Activated B cell treated with CpG ODN at 0.5 μM for 24 hours (primary cell): ENCODE measurements at places on chromosomes 13 and 19. TPM values are rescaled to one million over a fixed set of nuclear protein-coding genes. Genes with fewer than 3 reads are reported as not detected.

DNA sequence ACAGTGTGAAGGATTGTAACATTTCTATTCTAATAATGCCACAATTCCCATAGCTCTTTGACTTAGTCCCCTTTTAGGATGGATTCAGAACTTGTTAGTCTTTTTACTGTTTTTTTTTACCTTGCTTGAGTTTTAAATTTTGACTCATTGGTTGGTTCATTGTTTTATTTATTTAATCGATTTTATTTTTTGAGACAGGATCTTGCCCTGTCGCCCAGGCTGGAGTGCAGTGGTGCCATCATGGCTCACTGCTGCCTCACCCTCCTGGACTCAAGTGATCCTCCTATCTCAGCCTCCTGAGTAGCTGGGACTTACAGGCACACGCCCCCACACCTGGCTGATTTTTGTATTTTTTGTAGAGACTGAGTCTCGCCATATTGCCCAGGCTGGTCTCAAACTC is 5.1 kb upstream of the RNF113B start:
- no peak overlapping the region for H3K27ac ChIP-seq
- no peaks in the 10 kb centered on the region for H3K36me3 ChIP-seq
- H3K4me3 ChIP-seq: no peak overlapping the region
- H3K27me3 ChIP-seq: peaks cover 8% of the 10 kb centered on the region

DNA sequence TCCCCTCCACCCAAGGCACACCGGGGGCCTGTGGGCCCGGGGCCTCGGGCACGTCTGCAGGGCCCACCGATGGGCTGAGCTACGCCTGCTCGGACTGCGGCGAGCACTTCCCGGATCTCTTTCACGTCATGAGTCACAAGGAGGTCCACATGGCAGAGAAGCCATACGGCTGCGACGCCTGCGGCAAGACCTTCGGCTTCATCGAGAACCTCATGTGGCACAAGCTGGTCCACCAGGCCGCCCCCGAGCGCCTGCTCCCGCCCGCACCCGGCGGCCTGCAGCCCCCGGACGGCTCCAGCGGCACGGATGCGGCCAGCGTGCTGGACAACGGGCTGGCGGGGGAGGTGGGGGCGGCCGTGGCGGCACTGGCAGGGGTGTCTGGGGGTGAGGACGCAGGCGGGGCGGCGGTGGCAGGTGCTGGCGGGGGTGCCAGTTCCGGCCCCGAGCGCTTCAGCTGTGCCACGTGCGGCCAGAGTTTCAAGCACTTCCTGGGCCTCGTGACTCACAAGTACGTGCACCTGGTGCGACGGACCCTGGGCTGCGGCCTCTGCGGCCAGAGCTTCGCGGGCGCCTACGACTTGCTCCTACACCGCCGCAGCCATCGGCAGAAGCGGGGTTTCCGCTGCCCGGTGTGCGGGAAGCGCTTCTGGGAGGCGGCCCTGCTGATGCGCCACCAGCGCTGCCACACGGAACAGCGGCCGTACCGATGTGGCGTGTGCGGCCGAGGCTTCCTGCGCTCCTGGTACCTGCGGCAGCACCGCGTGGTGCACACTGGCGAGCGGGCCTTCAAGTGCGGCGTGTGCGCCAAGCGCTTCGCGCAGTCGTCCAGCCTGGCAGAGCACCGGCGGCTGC is 8.6 kb downstream of the ZNF784 start:
- peaks cover 32% of the 10 kb centered on the region for H3K36me3 ChIP-seq
- H3K4me1 ChIP-seq: peaks cover 27% of the 10 kb centered on the region
- DNase-seq: no peak
- H3K4me3 ChIP-seq: no peak overlapping the region
- no peak overlapping the region for H3K27ac ChIP-seq
- no peaks in the 10 kb centered on the region for H3K27me3 ChIP-seq

DNA sequence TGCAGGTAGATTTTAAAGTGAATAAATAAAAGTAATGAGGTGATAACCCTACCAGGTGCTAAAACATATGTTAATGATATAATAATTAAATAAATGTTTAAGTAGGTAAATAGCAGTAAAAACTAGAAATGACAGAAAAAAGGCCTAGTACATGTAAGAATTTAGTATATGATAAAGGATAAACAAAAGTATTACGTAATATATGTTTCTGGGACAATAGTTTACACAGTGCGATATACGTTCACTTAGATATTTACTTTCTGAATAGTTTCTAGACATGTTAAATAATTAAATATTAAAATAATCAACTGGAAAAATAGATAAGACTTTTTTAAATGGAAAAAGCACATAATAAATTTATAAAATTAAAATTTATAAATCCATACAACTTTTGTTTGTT is 340.9 kb downstream of the LIG4 start:
- no peaks in the 10 kb centered on the region for H3K4me1 ChIP-seq
- H3K36me3 ChIP-seq: no peaks in the 10 kb centered on the region
- no peak overlapping the region for H3K27ac ChIP-seq
- DNase-seq: no peak

The ZNF296 gene
- 27.8 and 28.0 TPM in 2 replicates for total RNA-seq

GRCh38 chr13:90552702-90553101 is 794.8 kb upstream of the MIR17HG start:
- no peak for DNase-seq
- no peaks in the 10 kb centered on the region for H3K36me3 ChIP-seq
- no peaks in the 10 kb centered on the region for H3K4me1 ChIP-seq
- H3K27ac ChIP-seq: no peak overlapping the region
- H3K27me3 ChIP-seq: no peaks in the 10 kb centered on the region

DNA sequence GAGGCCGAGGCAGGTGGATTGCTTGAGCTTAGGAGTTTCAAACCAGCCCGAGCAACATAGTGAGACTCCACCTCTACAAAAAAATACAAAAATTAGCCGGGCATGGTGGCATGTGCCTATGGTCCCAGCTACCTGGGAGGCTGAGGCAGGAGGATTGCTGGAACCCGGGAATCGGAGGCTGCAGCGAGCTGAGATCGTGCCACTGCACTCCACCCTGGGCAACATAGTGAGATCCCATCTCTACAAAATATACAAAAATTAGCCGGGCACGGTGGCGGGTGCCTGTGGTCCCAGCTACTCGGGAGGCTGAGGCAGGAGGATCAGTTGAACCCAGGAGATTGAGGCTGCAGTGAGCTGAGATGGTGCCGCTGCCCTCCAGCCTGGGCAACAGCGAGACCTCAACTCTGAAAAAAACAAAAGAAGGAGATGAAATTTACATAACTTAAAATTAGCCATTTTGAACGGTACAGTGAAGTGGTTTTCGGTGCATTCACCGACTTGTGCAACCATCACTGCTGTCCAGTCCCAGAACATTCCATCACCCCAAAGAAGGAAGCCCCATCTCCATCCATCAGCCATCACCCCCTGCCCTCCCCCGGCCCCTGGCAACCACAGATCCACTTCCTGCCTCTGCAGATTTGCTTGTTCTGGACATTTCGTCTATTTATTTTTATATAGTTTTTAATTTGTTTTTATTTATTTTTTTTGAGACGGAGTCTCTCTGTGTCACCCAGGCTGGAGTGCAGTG is 1.6 kb upstream of the AZU1 start:
- no peak overlapping the region for H3K4me3 ChIP-seq
- DNase-seq: no peak
- no peaks in the 10 kb centered on the region for H3K4me1 ChIP-seq
- no peaks in the 10 kb centered on the region for H3K36me3 ChIP-seq

DNA sequence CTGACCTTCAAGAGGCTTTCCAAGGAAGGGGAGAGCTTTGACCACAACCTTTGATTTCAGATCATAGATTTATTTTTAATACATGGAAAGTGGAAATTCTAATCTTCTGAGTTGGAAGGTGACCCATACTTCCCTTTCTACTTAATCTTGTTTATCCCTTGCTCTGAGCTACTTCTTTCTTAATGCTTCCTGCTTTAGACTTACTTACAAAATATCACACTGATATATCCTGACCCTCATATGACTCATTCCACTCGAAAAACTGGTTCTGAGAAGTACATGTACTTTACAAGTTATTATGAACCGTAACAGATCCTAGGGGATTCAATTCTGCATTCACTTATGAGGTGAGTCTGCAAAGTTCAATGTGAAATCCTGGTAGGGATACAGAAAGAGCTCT is 76.2 kb upstream of the IRS2 start:
- no peak overlapping the region for H3K4me3 ChIP-seq
- peaks cover 18% of the 10 kb centered on the region for H3K27me3 ChIP-seq
- no peaks in the 10 kb centered on the region for H3K4me1 ChIP-seq
- no peaks in the 10 kb centered on the region for H3K36me3 ChIP-seq
- no peak for DNase-seq

DNA sequence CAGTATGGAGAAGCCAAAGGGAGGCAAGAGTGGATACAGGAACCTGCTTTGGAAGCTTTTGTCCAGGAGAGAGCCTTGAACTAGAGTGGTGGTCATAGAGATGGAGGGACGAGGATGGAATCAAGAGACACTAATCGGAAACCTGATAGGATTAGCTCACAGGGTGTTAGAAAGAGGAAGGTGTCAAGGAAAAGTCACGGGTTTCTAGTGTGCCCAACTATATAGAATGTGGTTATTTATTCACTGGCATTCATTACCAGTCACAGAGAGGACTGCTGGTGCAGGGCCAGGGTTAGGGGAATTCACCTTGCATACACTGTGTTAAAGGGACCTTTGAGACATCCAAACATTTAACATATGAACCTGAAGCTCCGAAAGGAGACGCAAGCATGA is 43.4 kb upstream of the URAD start:
- H3K4me3 ChIP-seq: no peak overlapping the region
- H3K27ac ChIP-seq: peak overlapping the region; percentile 78
- no peak for DNase-seq
- H3K27me3 ChIP-seq: no peaks in the 10 kb centered on the region
- H3K36me3 ChIP-seq: no peaks in the 10 kb centered on the region

The CDX2 gene
- total RNA-seq: not detected in 2 replicates

The CCDC106 gene
- 14.0 and 14.4 TPM in 2 replicates for total RNA-seq

The SPRED3 gene
- 0.44 and 2.4 TPM in 2 replicates for total RNA-seq

The SHD gene
- total RNA-seq: not detected in 2 replicates

- H3K4me3 ChIP-seq: no peak overlapping the region
- H3K27ac ChIP-seq: no peak overlapping the region
- H3K4me1 ChIP-seq: peaks cover 6% of the 10 kb centered on the region
- no peak for DNase-seq
- peaks cover 1% of the 10 kb centered on the region for H3K27me3 ChIP-seq
- no peaks in the 10 kb centered on the region for H3K36me3 ChIP-seq
Observed at GRCh38 chr13:75366380-75367280, 115.3 kb downstream of the TBC1D4 start.

DNA sequence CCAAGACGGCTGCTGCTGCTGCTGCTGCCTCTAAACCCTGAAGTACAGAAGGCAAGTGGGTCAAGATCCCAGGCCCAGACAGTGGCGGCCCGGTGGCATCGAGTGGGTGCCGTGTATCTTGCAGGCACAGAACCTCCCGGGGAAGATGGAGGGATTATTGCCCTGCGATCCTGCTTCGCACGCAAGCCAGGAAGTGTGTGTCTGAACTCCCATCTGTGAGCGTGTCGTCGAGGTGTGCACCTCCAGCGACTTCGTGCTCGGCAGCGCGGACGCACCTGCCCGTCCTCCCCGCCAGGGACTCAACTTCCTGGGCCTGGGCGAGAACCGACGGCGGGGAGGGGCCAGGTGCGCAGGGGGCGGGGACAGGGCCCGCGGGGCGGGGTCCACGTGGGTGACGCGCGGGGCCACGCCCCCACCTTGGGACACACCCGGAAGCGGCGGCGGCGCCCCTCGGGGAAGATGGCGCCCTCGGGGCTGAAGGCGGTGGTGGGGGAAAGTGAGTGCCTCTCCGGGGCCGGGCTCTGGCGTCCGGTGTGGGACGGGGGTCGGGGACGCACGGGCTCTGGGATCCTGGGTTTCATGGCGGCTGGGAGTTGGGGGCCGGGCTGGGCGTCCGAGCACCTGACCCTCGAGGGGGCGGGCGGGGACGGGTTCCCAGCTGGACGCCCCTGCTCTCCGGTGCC is at the start of gene STXBP2:
TSS of gene STXBP2 (plus strand) at position 420 of the 683 bp plus-strand sequence. CDS start at position 460, 40 bp downstream.
- peaks cover 36% of the 10 kb centered on the region for H3K4me1 ChIP-seq
- no peaks in the 10 kb centered on the region for H3K27me3 ChIP-seq
- peak within 1 kb of the TSS; percentile 86 for H3K4me3 ChIP-seq
- peak within 1 kb of the TSS; percentile 90 for H3K27ac ChIP-seq
- DNase-seq: peak; percentile 93
- peaks cover 24% of the 10 kb centered on the region for H3K36me3 ChIP-seq

GRCh38 chr13:101267656-101268055 is 148.7 kb downstream of the NALCN start:
- no peaks in the 10 kb centered on the region for H3K27me3 ChIP-seq
- no peak overlapping the region for H3K4me3 ChIP-seq
- no peak overlapping the region for H3K27ac ChIP-seq

The RNF225 gene
- 0.44 TPM in 1 of 2 replicates, not detected in the other for total RNA-seq

DNA sequence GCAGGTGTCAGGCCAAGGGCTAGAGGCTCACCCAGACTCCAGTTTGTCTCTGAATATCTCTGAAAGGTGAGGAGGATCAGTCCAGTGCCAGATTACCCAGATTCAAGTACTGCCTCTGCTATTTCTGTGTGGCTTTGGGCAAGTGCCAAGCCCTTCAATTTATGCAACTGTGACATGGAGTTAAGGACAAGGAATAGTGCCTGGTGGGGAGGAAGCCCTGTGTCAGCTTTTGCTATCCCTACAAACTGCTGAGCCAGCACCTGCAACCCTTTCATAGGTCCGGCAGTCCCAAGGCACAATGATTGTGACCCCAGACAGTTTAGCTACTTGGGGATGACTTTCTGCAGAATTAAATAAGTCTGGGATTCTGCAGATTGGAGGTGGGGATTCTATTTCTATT is 123.0 kb downstream of the KL start:
- H3K4me3 ChIP-seq: no peak overlapping the region
- H3K27me3 ChIP-seq: no peaks in the 10 kb centered on the region
- no peaks in the 10 kb centered on the region for H3K36me3 ChIP-seq
- no peak overlapping the region for H3K27ac ChIP-seq

The WTIP gene
- total RNA-seq: 0.07 and 0.38 TPM in 2 replicates

- H3K27ac ChIP-seq: peak overlapping the region; percentile 20
- peaks cover 86% of the 10 kb centered on the region for H3K36me3 ChIP-seq
- no peaks in the 10 kb centered on the region for H3K27me3 ChIP-seq
- DNase-seq: no peak
- H3K4me1 ChIP-seq: peaks cover 6% of the 10 kb centered on the region
- H3K4me3 ChIP-seq: no peak overlapping the region
Observed at GRCh38 chr19:11942008-11942842, 17.3 kb downstream of the ZNF700 start.

DNA sequence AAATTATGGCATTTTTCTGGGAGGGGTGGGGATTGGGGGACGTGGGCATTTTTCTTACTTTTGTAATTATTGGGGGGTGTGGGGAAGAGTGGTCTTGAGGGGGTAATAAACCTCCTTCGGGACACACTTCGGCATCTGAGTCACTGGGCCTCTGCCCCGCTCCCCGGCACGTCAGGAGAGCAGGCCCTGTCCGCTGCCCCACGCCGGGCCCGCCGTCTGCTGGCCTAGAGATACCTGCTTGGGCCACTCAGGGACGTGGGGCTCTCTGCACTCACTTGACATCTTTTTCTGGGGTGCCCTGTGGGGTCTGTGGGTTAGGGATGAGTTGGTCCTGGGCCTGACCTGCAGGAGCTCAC is 3.5 kb upstream of the FTL start:
- H3K27ac ChIP-seq: peak overlapping the region; percentile 99
- DNase-seq: no peak
- H3K4me1 ChIP-seq: peaks cover 62% of the 10 kb centered on the region
- no peaks in the 10 kb centered on the region for H3K27me3 ChIP-seq
- peaks cover 39% of the 10 kb centered on the region for H3K36me3 ChIP-seq
- peak overlapping the region; percentile 65 for H3K4me3 ChIP-seq
